GM23338 (cell line): ENCODE measurements at places on chromosomes 12 and 14. TPM values are rescaled to one million over a fixed set of nuclear protein-coding genes. Genes with fewer than 3 reads are reported as not detected.

DNA sequence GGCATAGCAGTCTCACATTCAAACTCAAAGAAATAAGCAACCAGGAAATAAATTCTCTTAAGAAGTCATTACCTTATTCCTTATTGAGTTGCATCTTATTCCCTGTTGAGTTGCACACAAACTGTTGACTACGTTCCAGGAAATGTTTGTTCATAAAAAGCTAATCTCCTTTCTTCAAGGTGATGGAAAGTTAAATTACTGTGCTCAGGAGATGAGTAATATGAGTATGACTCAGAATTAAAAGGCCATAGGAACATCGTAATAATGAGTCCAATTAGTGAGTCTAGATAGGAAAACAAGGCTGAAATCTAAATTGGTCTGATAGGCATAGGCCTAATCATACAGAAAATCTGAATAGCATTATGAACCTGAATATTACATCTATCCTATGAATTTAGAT, 203.1 kb downstream of the SLC2A13 start:
- no peak for DNase-seq

TAS2R30 gene
- 0.39 and 0.80 TPM in 2 replicates for polyA plus RNA-seq

DNA sequence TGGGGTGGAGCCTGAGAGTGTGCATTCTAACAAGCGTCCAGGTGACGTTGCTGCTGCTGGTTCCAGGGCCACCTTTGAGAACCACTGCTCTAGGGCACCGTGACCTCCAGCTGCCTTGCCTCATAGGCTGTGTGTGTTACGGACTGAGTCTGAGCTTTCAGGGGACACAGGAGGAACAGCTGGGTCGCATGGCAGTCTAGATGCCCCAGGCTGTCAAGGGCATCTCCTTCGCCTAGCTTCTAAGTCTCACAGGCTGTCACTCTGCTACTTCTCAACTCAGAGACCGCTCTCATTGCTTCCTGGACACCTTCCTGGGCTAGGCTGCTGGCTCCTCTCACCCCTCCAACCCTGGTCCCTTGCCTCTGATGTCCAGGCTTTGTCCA, 965 bp downstream of the KRT73 start:
- DNase-seq, result no peak

DNA sequence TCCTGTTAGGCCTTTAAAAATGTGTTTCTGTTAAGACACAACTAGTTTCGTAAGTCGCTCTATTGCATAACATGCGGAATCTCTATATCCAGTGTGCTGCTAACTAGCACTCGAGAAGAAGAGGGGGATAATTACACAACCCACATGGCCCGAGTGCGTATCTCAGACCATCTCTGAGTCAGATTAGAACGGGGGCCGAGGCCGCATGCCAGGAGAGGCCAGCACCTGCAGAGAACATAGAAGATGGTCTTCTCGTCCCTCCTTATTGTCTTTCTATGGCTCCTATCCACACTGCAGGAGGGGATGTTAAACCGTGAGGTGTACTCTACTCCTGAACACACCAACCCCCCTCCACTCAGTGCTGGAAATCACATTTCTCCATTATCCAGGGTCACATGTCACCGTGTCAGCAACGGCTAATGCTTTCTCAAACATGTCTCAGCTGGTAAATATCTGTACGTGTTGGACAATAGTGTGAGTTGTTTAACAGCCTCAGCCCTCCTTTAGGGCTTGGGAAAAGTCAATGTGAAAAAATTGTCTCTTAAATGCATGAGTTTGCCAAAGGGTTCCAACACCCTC, 56.3 kb downstream of the CCDC88C start:
- DNase-seq, result no peak

DNA sequence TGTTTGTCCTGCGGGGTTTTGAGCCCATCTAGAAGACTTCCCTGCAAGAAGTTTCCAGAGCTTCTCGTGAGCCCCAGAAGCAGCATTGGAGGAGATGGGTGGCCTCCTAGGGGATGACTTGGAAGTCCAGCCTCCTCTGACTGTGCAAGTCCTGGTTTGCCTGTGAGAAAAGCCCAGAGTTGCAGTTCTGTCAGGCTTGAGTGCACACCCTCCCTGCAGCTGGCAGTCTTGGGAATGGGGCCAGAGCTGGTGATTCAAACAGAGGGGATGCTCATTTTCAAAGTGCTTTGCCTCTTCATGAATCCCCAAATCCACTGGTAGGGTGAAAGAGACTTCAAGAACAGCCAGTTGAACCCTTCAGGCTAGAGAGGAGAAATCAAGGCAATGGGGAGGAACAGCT, 3.9 kb upstream of the PPP1R1A start:
- no peak for DNase-seq

CFAP54 gene
- polyA plus RNA-seq, result 0.30 and 0.76 TPM in 2 replicates

- peak; percentile 49 for DNase-seq
These were observed 207.9 kb downstream of the EFCAB11 start for GRCh38 chr14:89746654-89747053.

CLEC2B gene
- polyA plus RNA-seq, result not detected in 2 replicates

- no peak for DNase-seq
These were observed 305.0 kb downstream of the NELL2 start for GRCh38 chr12:44571006-44571550.
